ENCODE measurements at places on chromosomes 3 and 15.

GRCh38 chr3:161217496-161217895 lies 3.6 kb upstream of the NMD3 start:
- no peak for DNase-seq

DNA sequence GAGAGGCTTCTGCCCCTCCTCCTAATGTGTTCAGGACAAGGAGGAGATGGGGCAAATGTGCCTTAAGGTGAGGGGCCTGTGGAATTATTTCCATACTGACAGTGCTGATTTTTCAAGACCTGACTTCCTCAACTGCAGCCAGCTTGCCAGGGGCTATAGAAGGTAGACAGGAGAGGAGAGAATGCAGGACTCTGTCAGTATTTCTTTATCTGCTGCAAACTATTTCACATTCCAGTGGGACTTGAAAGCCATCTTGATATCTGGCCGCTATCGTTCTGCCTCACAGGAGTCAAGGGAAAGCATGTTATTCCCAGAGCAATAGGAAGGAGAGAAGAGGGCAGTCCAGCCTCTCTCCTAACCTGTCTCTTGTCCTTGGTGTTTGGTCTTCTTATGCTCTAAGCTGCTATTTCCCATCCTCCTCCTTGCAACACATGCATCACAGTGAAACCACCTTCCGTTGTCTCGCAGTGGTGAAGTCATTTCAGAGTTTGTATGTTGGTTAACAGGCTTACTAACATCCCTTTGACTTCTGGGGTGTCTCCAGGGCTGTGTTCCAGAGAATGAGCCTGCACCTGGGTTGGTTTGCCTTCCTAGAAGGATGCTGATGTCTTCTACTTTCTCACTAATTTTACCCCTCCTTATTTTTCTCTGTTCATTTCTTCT lies 95.1 kb upstream of the MRPS22 start:
- DNase-seq, result no peak

- no peak for DNase-seq
Measured at GRCh38 chr3:141063831-141064230, 12.7 kb downstream of the SPSB4 start.

- no peak for DNase-seq
Measured at GRCh38 chr15:66564136-66565041, 1.4 kb downstream of the LCTL start.

DNA sequence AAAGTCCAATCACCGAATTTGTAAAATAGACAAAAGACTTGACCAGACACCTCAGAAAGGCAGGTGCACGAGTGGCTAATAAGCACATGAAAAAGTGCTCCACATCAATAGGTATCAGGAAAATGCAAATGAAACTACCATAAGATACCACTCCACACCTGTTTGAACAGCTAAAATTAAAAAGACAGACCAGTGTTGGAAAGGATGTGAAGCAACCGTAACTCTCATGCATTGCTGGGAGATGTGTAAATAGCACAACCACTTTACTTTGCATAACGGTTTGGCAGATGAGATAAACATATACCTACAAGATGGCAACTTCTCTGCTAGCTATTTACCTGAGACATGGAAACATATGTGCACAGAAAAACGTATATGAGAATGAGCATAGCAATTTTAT lies 56.9 kb downstream of the CADPS start:
- no peak for DNase-seq
